ENCODE measurements at places on chromosomes 11 and 22.

GRCh38 chr11:60924110-60924905, at the start of gene TMEM132A:
Gene TMEM132A, plus strand, starts transcription at chr11:60924460. Its CDS starts 174 bp downstream, at chr11:60924634.
- DNase-seq: peak; percentile 91

DNA sequence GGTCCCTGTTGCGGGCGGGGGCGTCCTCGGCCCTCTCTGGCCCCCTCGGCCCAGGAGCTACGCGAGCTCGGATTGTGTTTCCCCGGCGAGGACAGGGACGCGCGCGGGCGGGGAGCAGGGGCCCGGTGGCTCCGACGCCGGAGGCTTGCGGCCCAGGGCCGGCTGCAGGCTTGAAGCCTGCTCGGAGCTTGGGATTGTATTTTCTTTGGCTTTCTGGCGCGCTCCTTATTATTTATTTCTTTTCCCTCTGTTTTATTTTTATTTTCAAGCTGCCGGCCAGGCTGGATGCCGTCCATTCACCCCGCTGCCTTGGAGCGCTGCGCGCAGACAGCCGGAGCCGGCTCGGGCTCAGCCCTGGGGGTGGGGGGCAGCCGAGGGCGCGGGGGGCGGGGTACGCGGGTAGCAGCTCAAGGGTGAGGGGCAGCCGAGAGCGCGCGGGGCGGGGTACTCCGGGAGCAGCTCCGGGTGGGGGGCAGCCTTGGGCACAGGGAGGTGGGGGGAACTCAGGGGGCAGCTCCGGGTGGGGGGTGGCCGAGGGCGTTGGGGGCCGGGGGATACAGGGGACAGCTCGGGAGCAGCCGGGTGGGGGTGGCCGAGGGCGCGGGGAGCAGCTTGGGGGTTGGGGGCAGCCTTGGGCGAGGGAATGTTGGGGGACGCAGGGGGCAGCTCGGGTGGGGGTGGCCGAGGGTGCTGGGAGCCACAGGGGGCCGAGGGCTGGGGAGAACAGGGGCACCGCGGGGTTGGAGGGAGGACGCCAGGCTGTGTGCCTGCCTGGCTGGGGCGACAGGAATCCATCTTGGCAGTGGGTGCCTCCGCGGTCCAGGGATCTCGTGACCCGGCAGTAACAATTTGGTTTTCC, 42.7 kb downstream of the KCNJ1 start:
- peak; percentile 34 for DNase-seq

DNA sequence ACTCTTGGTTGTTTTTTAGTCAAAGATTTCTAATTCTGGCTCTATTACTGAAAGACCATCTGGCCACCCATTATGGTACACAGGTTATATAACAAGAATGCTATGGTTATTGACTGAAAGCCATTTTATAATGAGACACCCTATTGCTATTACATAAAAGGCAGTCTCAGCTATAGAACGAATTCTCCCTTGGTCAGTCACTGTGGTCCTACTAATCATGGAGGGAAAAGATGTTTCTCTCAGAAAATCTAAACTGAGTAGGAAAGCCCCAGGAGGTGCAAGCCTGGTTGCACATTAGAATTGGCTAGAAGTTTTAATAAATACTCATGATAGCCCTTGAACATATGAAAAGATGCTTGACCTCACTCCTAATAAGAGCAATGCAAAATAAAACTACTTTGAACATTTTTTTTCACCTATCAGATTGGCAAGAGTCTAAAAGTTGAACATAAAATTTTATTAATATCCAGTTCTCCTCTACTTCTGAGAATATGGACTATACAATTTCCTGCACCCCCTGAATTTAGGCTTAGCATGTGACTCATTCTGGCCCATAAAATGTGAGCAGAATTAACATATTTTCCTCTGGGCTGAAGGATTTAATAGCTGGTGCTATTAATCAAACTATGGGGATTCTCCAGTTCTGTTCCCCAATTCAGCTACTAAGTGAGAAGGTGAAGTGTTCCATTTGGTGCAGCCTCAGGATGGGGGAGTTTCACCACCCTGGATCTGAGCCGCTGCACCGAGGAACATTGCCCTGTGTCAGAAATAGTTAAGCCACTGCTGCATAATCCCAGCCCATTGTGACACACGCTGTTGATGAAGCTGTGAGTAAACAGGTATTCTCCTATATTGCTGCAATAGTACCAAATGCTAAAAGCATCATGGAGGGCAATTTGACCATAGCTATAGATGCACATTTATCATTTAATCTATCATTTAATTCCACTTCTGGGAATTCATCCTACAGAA, 11.5 kb upstream of the CRKL start:
- DNase-seq: no peak

- no peak for DNase-seq
Observed at GRCh38 chr11:95595973-95596489, 193.6 kb downstream of the FAM76B start.

DNA sequence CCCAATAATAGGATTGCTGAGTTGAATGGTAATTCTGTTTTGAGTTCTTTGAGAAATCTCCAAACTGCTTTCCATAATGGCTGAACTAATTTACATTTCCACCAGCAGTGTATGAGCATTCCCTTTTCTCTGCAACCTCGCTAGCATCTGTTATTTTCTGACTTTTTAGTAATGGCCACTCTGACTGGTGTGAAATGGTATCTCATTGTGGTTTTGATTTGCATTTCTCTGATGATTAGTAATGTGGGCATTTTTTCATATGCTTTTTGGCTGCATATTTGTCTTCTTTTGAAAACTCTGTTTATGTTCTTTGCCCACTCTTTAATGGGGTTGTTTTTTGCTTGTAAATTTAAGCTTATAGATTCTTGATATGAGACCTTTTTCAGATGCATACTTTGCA, 97.4 kb downstream of the FDX1 start:
- DNase-seq: no peak

DNA sequence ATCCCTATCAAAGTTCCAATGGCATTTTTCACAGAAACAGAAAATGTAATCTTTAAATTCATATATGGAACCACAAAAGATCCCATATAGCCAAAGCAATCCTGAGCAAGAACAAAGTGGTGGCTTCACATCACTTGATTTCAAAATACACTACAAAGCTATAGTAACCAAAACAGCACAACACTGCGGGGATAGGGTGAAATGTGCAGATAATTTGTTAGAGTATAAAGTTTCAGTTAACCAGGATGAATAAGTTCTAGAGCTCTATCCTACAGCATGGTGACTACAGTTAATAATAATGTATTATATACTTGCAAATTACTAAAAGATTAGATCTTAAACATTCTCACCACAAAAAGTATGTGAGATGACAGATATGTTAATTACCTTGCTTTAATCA, 55.5 kb downstream of the MAPK1 start:
- DNase-seq: no peak

GRCh38 chr11:130435671-130436070, 7.3 kb upstream of the ADAMTS8 start:
- DNase-seq: no peak

DNA sequence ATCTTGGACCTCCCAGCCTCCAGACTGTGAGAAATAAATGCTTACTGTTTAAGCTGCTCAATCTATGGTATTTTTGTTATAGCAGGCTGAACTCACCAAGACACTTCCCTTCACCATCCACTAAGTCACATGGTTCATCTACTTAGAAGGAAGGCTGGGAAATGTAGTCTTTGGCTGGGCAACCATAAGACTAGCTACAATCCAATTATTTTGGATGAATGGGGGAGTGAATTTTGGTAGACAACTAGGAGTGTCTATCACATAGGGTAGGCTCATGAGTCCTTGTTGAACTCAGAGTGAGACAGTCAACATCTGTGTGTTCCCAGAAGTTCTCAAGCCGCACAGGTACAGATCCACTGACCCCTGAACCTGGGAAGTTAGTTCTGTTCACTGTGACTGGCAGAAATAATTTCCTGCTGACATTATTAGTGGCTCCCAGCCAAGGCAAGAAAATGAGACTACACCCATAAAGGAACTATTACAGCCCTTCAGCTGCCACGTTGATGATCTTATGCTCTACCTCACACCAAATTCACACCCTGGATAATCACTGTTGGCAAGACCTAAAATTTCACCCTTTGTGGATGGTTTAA, 3.1 kb upstream of the SLC35C1 start:
- peak; percentile 28 for DNase-seq

DNA sequence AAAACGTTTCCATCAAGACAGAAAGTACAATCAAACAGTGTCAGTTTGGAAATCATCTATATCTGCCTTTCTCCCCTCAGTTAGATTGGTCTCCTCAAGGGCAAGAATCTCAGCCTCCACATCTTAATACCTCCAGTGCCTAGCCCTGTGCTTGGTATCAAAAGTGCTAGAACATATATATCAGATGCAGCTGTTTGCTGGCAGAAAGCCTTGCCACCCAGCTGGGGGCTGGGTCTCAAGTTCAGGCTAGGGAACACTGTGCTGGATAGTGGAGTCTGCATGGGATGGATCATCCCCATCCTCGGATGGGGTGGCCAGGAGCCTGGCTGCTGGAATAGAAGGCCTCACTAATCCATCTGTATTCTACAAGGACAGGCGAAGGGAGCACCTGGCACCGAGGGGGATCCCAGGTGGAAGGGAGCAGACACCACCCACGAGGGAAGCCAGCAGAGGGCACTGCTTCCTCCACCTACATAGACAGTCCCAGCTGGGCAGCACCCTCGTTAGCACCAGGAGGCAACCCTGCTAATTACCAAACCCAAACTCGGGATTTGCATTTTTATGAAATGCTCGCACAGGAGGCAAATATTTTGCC, 602.2 kb downstream of the BUD13 start:
- DNase-seq: peak; percentile 71

DNA sequence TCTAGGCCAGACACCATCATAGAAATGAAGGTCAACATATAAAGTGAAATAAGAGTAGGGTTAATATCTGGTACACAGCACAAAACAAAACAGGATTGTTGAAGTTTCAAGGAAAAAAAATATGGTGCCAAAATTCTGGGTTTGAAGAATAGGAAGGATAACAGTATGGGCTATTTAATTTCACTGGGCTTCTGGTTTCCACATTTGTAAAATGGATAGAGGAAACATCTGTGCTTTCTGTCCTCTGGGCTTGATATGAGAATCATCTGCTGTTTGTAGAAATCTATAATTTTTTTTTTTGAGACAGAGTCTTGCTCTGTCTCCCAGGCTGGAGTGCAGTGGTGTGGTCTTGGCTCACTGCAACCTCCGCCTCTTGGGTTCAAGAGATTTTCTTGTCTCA, 13.8 kb upstream of the OR10V1 start:
- no peak for DNase-seq

DNA sequence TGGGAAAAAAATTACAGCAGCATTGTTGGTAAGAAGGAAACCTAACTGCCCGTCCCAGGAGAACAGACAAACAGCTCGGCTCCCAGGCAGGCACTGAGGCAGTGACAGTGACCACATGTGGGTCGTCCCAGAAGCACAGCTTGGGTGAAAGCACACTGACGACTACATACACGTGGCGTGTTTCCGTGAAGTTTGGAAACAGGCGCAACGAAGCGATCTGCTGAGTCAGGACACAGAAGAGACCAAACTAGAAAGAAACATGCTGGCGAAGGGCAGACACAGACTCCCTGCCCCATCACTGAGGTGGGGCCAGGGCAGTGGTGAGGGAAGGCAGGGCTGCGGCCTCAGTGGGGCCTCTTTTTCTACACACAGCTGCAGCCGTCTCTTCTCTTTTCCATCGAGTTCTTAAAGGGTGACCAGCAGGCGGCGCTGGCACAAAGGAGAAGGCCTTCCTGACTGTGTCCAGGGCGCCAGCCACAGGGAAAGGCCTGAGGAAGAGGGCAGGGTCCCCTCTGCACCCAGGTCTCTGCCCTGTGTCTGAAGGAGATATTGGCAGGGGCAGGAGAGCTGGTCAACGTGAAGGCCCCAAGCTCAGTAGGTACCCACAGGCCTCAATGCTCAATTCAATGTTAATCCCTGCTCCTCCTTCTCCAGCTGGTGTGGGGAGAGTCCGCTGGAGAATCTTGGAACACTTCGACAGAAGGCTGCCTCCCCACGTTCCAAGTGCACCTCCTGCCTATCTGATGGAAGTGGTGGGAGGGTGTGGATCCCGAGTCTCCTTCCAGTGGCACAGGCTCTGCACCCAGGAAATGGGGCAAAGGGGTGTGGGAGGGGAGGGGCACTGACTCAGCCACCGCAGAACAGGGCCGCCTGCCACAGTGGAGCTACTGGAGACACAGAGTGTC, 19.9 kb downstream of the CARS1 start:
- peak; percentile 92 for DNase-seq

DNA sequence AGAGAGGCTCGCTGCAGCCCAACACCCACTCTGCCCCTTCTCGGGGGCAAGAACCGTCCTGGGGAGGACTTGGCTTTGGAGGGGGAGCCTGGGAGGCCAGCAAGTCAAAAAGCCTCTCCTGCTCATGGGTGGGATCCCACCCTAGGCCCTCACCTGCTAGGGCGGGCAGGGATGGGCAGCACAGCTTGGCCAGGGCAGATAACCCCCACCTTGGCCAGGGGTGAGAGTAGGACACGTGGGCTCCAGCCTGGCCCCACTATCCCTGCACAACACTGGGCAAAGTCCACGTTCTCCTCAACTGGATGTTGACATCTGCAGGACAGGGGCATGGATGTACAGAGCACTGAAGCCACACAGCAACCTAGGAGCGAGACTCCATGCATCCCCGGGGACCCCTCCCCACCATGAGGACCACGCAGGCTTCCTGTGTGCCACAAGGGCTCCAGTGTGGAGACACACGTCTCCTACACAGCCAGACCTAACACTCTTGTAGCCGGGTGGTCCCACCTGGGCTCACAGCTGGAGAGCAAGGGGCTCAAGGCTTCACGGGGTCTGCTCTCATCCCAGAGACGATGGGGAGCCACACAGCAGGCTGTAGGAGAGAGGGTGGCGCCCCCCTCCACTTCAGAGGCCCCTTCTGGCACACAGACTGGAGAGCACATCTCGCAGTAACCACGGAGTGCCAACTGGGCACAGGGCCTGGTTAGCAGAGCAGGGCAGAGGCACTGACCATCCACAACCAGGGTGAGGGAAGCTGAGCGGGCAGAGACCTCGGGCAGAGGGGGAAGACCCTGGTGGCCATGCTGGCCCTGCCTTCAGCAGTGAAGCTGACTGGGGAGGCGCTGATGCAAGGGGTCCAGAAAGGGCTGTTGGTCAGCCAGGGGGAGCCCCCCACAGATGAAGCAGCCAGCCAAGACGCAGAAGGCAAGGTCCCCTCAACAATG, 171.1 kb downstream of the CRYBB2 start:
- DNase-seq: no peak

- peak; percentile 13 for DNase-seq
Observed at GRCh38 chr22:32558681-32559355, 84.2 kb downstream of the FBXO7 start.

DNA sequence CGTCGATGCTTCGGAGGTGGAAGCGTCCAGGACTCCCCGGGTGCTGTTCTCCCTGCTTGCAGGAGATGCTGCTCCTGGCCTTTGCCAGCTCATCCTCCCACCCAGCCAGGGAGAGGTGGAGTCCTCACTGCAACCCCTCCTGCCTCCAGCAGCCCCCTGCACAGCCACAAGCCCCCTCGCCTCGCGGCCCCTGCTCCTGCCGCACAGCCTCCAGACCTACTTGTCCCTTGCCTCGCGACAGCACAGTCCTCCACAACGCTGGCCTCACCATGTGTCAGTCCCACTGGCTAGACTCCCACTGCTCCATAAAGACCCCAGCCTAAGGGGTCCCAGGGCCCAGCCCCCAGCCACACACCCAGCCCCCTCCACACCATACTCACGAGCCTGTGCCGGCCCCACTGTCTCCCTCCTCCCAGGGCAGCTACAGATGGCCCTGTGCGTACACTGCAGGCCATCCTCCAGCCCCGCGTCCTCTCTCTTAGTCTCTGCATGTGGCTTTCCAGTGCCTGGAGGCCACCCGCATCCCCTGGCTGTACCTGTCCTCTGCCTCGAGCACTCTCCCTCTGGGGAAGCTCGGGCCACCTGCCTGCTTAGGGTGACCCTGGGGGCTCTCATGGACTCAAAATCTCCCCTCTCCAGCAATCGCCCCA, 91.5 kb downstream of the CELSR1 start:
- DNase-seq: no peak

Data from DMS53 (cell line).